ENCODE measurements at places on chromosomes 5 and 9. TPM values are rescaled to one million over a fixed set of nuclear protein-coding genes. Genes with fewer than 3 reads are reported as not detected.

DNA sequence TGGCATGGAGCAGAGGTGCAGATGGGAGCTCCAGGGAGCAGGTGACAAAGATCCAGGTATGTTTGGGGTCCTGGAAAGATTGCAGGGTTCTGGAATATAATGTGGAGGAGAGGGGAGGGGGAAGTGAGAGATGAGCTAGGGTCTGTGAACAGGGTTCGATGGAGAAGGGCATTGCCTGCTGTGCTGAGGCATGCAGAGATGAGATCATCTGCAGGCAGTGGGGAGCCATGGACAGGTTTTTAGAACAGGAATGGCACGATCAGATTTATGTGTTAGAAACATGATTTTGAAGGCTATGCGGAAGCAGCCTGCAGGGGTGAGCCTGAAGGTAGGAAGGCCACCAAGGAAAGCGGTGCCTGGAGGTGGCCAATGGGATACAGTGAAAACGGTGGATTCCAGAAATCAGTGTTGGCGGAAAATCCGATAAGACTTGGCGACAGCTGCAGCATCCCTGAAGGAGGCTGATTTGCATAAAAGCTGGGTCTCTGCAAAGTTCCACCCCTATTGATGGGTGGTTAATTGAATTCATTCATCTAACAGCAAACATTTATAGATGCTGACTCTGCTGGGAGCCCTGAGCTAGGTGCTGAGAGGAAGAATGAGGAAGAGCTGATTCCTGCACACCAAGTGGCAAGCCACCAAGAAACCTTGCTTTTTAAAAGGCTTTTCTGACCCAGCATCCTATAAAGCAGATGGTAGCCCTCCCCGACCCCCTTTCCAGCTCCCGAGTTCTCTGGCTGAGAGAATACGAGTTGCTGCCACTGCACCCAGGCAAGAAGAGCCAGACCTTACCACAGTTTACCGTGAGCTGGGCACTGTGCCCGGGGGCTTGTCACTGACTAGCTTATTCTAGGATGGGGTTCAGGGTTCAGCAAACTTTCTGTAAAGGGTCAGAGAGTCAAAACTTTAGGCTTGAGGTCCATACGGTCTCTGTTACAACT lies 139.2 kb upstream of the SMIM23 start:
- H3K4me1 ChIP-seq, result peaks cover 48% of the 10 kb centered on the region
- H3K27me3 ChIP-seq, result no peaks in the 10 kb centered on the region
- no peak overlapping the region for H3K27ac ChIP-seq

The ACSL6 gene
- not detected for total RNA-seq

GRCh38 chr9:127822108-127822507 lies 19.4 kb downstream of the FPGS start:
- H3K27ac ChIP-seq, result no peak overlapping the region
- no peak overlapping the region for H3K4me3 ChIP-seq
- DNase-seq, result no peak
- H3K36me3 ChIP-seq, result peaks cover 20% of the 10 kb centered on the region
- peaks cover 3% of the 10 kb centered on the region for H3K4me1 ChIP-seq

The OSTF1 gene
- total RNA-seq, result 21.4 TPM

DNA sequence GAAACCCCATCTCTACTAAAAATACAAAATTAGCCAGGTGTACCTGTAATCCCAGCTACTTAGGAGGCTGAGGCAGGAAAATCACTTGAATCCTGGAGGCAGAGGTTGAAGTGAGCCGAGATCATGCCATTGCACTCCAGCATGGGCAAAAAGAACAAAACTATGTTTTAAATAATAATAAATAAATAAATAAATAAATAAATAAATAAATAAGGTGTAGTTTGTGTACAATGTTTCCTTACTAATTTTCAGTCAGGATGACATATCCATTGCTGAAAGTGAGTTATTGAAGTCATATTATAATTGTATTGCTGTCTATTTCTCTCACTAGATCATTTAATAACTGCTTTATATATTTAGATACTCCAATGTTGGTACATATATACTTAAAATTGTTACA lies 581.5 kb upstream of the DAB2 start:
- no peak for DNase-seq
- H3K27me3 ChIP-seq, result peaks cover 60% of the 10 kb centered on the region
- H3K4me3 ChIP-seq, result no peak overlapping the region
- H3K4me1 ChIP-seq, result peaks cover 2% of the 10 kb centered on the region

- DNase-seq, result no peak
- peaks cover 7% of the 10 kb centered on the region for H3K27me3 ChIP-seq
- no peak overlapping the region for H3K27ac ChIP-seq
Observed at GRCh38 chr9:78397454-78397853, 100.5 kb downstream of the PSAT1 start.

The C1QTNF2 gene
- 0.16 TPM for total RNA-seq

DNA sequence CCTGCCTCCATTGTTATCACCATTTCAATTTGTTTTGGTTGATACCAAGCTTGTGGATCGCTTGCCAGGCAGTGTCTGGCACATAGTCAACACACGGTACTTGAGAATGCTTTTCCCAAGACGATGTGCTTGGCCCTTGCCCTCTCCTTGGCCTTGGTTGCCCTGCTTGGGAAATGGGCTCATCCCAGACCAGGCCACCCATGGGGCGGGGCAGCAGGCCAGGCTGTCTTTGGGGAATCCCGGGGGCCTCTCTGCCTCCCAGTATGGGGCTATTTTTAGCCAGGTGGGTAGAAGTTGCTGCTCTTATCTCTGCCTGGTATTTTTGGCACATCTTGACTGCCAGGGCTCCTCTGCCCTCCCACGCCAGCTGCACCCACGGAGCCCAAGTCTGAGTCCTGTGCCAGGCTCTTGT lies 49.9 kb downstream of the LMX1B start:
- H3K36me3 ChIP-seq, result no peaks in the 10 kb centered on the region
- no peak for DNase-seq
- H3K4me1 ChIP-seq, result peaks cover 6% of the 10 kb centered on the region
- H3K27me3 ChIP-seq, result peaks cover 8% of the 10 kb centered on the region
- H3K27ac ChIP-seq, result no peak overlapping the region

GRCh38 chr5:8239198-8239597 lies 370.2 kb downstream of the MTRR start:
- DNase-seq, result no peak
- H3K4me3 ChIP-seq, result no peak overlapping the region
- no peak overlapping the region for H3K27ac ChIP-seq

- no peak overlapping the region for H3K4me3 ChIP-seq
- H3K27me3 ChIP-seq, result no peaks in the 10 kb centered on the region
- peaks cover 41% of the 10 kb centered on the region for H3K4me1 ChIP-seq
- H3K27ac ChIP-seq, result no peak overlapping the region
- DNase-seq, result no peak
- no peaks in the 10 kb centered on the region for H3K36me3 ChIP-seq
Observed at GRCh38 chr9:109766351-109766750, 13.6 kb upstream of the PALM2AKAP2 start.

The GPR150 gene
- 0.16 TPM for total RNA-seq

GRCh38 chr9:80369641-80370040 lies 797.9 kb downstream of the TLE4 start:
- no peak overlapping the region for H3K4me3 ChIP-seq
- H3K27ac ChIP-seq, result no peak overlapping the region
- H3K27me3 ChIP-seq, result no peaks in the 10 kb centered on the region
- DNase-seq, result no peak

Measured in osteocyte (in vitro differentiated cells).